SHP77 (cell line): ENCODE measurements at places on chromosomes 1 and 21.

DNA sequence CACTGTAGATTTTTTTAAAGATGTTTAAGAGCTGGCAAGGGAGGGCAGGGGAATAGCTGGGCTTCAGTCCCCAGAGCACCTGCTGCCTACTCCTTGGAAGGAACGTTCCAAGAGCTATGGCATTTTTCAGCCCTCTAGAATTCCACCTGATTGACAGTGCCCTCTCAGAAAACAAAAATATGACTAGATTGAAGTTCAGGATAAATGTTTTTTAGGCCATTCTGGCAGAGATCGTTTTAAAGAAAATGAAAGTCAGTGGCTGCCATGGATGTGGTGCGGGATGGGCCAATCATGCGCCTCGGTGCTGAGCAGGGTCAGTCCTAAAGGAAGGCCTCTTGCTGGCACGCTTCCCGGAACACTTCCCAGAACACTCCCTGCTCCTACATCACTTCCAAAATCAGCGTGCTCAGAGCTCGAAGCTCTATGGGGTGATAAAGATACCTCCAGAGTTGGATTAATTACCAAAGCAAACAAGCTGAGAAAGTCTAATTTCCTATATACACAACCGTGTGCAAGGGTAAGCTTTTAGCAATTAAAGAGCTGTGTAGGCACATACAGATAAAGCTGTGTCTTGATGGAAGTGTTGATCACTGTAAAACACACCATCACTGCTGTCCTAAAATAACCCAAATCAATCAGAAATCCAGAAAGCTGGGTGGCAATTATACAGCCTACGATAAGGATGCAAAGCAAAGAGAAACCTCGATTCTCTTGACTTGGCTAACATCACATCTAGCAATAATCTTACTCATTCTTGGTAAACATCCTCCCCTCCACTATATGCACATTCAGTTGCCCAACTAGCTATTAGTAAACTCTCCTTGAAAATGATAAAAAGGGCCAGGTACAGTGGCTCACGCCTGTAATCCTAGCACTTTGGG lies 34.6 kb downstream of the TGFBR3 start:
- peak; percentile 53 for DNase-seq

GRCh38 chr1:33763406-33763805 lies 100.5 kb upstream of the HMGB4 start:
- no peak for DNase-seq

DNA sequence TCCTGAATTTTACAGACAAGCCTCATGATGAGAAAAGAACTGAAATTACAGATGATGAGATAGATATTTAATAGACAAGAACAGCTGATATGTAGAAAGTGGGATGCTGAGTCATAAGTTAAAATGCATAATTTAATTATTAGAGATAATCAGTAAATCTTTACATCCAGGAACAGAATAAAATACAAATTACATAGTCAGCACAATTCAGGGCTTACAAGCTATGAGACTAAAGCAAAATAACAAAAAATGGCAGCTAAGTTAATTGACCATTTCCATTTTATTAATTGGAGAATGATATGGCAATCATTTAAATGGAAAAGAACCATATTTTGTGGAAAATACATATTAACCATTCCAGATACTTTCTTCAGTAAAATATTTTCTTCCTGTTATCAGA lies 40.2 kb upstream of the MAN1A2 start:
- no peak for DNase-seq

GRCh38 chr1:156874572-156875340 lies 14.1 kb downstream of the NTRK1 start:
- DNase-seq = no peak

GRCh38 chr21:33406493-33406892 lies 3.3 kb downstream of the IFNGR2 start:
- no peak for DNase-seq

- no peak for DNase-seq
These were observed 302.3 kb downstream of the BRINP3 start for GRCh38 chr1:190175320-190175719.

DNA sequence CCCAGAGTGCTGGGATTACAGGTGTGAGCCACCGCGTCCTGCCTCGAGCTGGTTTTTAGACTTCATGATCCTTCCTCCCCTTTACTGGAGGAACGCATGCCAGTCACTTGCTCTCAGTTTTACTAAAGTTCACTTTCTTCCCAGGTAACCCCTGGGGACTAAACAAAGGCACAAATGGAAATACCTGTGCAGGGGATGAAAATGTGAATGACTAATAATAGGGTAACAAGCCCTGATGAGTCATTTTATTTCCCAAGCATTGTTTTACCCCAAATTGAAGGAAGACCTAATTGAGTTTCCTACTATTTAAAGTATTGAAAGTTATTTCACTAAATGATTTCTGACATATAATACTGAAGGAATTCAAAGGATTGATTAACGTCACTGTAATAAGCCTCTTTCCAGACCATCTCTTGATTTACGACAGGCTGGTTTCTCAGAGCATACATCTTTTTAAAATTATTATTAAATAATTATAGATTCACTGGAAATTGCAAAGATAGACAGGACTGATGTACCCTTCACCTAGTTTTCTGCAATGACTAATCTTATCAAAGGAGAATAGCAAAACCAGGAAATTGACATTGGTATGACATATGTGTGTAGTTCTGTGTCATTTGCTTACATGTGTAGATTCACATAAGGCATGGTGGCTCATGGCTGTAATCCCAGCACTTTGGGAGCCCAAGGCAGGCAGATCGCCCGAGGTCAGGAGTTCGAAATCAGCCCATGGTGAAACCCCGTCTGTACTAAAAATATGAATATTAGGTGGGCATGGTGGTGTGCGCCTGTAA lies 53.2 kb upstream of the SOD1 start:
- no peak for DNase-seq

DNA sequence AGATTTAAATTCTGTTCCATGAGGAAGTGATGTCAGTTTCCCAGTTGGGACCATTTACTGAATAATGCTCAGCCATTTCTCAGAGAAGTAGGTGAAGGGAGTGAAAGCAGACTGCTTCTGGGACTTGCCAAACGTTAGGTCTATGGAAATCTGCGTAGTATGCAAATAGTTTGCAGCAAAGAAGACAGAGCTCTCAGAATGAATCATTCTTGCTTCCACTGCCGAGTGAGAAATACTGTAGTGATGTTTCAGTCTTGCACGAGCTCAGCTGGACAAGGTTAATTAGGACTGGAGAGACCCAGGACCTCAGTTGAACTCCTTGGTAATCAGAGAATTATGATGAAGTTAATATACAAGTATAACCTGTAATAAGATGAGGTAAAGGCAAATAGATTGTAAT lies 317.7 kb upstream of the DAB1 start:
- DNase-seq = no peak

DNA sequence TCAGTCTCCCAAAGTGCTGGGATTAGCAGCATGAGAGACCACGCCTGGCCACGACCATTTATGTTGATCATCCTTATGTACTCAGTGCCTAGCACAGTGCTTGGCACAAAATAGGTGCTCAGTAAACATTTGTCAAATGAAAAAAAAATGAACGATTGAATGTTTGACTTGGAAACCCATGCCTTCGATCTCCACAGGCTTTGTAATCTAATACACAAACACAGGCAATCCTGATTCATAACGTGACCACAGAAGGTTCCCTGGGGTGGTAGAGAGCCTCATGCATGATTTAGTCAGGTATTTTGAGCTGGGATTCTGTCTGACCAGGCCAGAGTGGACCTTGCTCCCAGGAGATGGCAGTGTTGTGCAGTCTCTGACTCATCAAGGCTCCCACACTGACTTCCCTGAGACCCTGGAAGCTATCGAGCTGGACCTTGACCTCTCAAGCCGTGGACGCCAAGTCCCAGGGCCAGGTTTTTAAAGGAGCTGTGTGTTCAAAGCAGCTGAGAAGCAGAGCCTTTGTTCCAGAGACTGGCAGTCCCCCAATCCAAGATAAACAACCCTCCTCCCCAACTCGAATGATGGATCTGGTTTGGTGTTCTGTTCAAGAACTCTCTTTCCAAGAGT lies 81.1 kb downstream of the PGM1 start:
- peak; percentile 56 for DNase-seq

GRCh38 chr1:77218477-77219165 lies 609 bp downstream of the PIGK start:
- DNase-seq = no peak

GRCh38 chr1:198304431-198304830 lies 147.6 kb downstream of the NEK7 start:
- no peak for DNase-seq

DNA sequence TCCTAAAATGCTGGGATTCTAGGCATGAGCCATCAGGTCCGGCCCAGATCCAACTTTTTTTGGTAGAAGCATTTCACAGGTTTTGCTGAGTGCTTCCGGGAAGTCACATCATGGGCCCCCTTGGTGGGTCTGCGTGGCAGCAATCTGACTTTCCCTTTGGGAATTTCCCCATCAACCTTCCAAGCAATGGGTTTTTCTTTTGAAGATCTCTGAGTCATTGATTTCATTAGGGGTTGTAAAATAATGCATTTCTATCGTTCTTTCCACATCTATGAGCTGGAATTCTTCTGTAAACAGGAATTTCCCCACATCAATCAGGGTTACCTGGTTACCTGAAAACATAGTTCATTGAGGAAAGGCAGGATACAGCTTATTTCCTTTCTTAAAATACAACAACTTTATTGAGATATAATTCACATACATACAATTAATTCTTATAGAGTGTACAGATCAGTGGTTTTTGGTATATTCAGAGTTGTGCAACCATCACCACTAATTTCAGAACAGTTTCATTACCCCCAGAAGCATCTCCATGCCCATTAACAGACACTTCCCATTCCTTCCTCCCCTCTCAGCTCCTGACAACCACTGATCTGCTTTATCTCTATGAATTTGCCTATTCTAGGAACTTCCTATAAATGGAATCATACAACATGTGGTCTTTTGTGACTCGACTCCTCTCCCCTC lies 9.9 kb upstream of the ZBTB17 start:
- no peak for DNase-seq

DNA sequence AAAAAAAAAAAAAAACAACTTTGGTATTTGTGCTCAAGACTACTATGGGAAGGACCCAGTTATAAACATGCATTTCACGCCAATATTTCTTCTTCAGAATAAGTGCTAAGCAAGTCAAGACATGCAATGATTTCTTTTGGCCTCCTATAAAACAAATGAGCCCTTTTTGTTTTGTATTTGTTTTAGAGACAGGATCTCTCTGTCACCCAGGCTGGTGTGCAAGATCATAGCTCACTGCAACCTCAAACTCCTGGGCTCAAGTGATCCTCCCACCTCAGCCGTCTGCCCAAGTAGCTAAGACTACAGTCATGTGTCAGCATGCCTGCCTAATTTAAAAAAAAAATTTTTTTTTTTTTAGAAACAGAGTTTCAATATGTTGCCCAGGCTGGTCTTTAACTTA lies 348.7 kb downstream of the PCP4 start:
- no peak for DNase-seq

DNA sequence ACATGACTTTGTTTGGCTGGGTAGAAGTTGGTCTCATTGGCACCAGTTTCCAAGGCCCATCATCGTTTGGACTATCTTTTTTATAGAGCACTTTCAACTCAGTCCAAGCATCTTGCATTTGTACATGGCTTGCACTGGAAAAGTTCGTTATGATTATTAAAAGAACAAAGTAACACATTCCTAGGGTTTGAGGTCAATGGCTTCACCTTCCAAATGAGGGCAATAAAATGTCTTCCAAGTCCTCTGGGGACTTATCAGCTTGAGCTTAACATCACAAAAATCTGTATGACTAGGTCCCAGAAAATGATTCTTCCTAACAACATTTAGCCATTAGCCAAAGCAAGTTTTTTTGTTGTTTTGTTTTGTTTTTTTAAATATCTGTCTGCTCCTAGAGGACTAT lies 610.8 kb downstream of the LMO4 start:
- no peak for DNase-seq

DNA sequence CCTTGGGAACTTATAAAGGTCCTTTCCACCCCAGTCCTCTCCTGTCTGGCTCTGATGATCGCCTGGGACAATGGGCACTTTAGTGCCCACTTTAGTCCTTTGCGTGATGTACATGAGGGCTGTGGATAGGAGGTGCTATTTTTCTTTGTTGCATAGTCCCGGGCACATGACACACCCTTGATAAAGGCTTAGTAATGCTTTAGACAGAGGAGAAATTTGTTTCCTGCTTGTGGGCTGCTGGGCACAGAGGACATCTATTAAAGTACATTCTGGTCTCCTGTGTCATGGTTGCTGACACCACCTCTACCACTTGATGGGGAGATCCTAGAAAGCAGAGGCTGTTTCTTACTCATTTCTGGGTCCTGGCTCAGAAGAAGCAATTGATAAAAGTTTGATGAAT lies 5.4 kb upstream of the KNCN start:
- no peak for DNase-seq

DNA sequence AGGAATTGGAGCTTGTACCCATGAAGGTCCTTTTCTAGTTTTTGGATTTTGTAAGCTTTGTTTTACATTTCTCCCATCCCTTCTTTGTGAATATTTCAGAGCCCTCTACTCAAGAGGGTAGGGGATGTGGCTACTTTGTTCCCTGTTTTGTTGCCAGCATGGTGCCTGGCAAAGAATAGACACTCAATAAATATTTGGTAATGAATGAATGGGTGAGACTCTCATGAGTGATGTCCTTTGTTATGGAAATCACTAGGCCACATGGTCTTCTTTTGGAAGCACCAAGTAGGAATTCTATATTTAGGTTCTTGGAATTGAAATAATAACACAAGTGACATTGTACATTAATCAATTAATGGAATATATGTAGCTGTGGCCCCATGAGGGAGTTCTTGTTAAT lies 26.8 kb upstream of the ATP5PO start:
- DNase-seq = no peak

GRCh38 chr1:60428127-60428526 lies 354.6 kb upstream of the C1orf87 start:
- DNase-seq = no peak

DNA sequence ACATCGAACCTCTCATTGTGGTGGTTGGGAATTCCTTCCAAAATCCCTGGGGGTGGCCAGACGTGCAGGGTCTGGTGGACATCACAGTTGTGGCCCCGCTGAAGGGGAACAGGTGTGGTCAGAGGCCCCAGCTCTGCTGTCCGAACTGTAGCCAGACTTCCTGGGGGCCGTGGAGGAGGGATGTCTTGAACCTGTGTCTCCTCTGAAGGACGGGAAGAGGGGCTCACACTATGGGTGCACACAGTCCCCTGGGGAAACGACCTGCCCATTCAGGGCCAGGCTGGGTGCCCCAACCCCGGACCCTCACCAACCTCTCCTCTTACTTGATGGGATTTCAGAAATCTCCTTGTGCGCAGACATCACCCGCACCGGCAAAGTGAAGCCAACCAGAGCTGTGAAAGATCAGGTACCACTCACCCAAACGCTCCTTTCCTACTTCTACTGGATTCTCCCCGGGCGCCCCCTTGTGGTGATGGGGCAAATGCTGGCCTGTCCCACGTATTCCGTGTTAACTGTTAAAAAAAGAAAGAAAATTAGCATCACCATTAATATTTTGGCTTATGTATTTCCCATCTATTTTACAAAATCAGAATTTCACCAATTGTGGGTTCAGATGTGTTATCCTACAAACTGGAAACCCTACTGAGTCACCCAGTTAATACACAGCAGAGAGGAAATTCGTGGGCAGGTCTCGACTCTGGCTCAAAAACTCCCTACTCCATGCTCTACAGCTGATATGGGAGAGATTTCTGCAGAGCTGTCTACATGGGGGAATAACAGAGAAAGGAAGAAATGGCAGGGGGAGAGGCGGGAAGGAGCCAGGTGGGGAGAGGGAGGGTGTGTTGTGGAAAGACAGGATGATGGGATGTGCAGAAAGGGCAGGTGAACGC lies 28.1 kb downstream of the PADI4 start:
- peak; percentile 63 for DNase-seq

GRCh38 chr1:151002051-151002450 lies 4.7 kb downstream of the MINDY1 start:
- DNase-seq = no peak

- DNase-seq = no peak
These were observed 1512.0 kb upstream of the PRMT6 start for GRCh38 chr1:105544475-105544874.
